ENCODE measurements at places on chromosomes 7 and 10.

GRCh38 chr10:15725603-15726002 lies 5.9 kb upstream of the ITGA8 start:
- no peak for DNase-seq

- DNase-seq, result no peak
Observed at GRCh38 chr7:42922017-42922753, 9.8 kb downstream of the PSMA2 start.

GRCh38 chr7:47520406-47520805 lies 61.5 kb downstream of the TNS3 start:
- DNase-seq, result no peak

GRCh38 chr10:73992899-73993788 lies 4.8 kb upstream of the VCL start:
- no peak for DNase-seq

DNA sequence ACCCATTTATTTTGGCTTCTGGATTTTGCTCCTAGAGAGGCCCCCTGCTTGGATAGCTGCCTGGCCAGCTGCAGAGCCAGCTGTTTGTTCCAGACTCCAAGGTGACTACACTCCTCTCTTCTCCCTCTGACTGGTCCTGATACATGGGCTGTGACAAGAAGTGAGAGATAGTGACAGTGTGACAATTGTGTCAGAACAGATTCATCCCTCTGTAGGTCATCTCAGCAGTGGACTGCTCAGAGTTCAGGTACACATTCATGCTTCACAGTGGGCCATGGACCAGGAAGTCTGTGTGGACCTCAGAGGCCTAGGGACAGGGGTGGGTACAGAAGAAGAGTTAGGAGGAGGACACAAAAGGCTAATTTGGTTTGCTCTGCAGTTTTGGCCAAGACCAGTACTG lies 188.2 kb upstream of the MKLN1 start:
- no peak for DNase-seq

DNA sequence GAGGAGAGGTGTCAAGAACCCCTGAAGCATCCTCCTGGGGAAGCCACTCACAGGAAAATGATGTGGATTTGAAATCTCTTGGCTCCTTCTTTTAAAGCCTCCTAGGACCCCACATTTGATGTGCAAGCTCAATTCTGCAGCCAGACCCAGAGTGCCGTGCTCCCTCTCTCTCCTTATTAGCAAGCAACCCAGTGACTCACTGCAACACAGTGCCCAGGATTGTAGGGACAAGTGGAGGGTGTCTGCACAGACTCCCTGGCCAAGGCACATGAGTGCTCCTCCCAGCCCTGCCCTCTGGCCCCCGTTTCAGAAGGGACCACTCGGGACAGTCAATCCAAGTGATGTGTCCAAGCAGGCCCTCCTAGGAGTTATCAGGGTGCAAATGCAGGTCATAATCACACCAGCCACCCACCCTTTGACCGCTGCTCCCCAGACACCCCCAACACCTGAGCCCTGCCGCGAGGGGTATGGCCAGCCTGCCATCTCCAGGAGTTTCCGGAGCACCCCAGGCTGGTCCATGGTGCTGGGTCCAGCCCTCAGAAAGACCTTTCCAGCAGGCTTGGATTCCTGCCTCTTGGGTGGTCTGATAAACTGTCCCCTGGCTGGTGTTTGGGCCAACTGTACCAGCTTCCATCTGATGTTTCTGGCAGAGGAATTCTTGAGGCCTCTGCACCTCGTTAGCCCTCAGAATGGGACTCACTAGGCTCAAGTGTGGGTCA lies 54.5 kb upstream of the CXCL12 start:
- no peak for DNase-seq

DNA sequence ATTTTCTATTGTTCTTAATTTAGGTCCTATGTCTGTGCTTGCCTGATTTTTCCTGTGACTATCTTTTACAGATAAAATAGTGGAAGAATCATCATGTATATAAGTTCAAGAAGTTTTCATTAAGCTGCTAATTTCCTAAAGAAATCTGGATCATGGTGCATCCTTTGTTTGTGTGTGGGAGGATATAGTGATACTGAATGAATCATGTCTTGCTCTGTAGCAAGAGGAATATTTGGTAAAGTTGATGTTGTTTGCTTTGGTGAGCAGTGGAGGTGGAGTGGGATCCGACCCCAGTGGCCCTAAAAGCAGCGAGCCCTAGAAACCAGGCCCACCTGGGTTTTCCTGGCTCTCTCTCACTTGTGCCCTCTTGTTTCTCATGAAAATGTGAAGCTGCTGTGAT lies 83.7 kb downstream of the CCNY start:
- no peak for DNase-seq

DNA sequence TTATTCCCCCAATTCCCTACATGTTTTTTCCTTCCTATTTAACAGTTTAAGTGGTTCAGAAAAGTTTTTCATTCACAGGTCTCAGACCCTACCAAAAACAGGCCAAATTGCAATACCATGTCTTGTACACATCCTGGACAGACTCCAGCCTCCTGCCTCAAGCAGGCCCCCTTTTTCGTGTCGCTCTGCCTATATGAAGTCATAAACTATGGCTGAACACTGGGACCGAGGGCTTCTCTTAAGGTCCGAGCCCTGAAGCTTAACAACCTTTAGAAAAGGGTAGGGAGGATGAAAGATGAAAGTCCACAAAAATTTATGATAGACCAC lies 1.4 kb downstream of the FBXW4 start:
- DNase-seq, result no peak

GRCh38 chr7:47685712-47686376 lies 103.9 kb upstream of the TNS3 start:
- no peak for DNase-seq

DNA sequence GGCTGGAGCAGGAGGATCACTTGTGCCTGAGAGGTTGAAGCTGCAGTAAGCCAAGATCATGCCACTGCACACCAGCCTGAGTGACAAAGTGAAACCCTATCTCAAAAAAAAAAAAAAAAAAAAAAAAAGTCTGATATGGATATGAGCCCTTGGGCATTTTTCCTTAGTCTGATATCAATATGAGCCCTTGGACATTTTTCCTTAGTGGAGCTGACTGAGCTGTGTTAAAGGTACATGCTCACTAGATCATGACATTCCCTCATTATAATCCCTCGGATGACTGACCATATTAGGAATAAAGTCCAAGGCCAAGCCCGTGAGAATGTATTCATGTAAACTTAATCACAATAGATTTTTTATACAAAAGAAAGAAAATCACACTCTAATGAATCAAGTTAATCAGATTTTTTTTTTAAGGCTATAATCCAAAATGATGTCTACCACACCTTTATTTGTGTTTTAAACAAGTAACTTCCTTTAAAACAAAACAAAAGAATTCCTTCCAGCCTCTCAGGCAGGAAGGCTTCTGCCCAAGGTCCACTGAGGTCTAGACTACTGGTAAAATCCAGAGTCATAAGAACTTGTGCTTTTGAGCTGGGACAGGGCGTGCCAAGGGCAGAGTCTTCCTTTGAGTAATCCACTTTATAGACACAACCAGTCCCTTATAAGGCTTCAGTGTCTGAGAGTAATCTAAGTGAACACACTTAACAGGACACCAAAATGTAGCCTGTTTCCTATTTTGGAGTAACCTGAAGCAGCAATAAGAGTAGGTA lies 5.5 kb downstream of the PPA1 start:
- no peak for DNase-seq

DNA sequence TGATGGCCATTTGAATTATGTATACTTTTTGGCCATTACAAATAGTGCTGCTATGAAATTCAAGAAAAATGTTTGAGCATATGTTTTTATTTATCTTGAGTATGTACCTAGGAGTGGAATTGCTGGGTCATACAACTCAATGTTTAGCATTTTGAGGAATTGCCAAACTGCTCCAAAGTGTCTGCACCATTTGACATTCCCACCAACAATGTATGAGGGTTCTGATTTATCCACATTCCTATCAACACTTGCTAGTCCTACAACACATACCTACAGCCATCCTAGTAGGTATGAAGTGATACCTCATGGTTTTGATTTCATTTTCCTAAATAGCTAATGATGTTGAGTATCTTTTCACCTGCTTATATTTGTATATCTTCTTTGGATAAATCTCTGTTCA lies 165.5 kb downstream of the NOC3L start:
- DNase-seq, result no peak

- DNase-seq, result no peak
Observed at GRCh38 chr10:128063736-128064107, 62.5 kb downstream of the MKI67 start.

DNA sequence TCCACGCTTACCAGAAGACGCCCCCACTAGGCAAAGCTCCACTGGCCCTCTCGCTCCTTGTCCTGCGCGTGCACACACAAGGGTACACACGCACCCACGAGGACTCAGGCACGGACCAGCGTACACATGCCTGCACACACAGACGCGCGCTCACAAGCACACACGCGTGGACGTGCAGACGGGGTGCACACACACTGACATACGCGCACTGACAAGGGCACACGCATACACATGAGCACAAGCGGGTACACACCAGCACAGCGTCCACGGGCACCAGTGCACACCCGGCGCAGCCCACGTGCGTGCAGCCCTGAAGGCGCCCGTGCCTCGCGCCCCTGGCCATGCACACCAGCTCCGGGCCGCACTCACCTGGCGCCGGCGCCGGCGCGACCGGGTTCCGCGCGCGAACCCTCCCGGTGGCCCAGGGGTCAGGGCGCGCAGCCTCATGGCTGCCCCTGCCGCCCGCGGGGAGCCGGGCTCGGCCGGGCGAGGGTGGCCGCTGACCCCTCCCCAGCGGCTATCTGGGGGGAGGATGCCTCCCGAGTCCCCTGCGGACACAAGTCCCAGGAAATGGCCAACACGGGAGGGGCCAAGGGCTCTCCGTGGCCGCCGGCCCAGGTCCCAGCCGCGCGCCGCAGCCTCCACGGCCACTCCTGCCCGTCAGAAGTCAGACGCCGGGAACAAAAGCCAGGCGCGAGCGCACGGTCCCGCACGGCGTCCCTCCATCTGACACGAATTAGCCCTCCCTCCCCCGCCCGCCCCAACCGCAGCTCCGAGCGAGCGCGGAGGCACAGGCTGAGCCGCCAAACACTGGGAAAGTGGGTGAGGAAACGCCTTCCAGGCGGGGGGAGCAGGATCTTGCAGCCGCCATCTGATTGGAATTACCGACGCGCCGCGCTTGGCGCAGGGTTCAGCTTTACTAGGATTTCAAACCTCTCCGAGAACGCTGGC lies 45.0 kb downstream of the TNS3 start:
- DNase-seq, result no peak

DNA sequence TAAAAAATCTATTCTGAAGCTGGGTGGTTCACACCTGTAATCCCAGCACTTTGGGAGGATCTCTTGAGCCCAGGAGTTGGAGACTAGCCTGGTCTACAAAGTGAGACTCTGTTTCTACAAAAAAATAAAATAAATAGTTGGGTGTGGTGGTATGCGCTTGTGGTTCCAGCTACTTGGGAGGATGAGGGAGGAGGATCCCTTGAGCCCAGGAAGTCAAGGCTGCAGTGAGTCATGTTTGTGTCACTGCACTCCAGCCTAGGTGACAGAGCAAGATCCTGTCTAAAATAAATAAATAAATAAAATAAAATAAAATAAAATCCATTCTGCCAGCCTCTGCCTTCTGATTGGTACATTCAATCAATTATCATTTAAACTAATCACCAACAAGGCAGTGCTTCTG lies 17.5 kb downstream of the ZNF33A start:
- no peak for DNase-seq

DNA sequence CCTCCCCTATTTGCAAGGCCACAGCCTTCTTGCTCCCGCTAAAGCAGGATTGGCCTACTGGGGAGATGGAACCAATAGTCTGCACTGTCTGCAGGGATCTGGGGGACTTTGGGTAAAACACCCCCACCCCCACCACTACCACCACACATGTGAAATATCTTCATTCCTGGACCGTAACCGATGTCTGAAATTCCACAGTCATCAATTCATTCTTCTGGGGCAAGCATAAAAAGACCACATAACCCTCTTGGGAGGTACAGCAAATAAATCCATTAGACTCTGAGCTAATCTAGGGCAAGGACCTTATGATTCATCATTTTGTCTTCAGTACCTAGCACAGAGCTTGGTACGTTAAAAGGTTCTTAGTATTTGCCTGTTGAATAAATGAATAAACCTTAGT lies 307.8 kb downstream of the GPAM start:
- no peak for DNase-seq

DNA sequence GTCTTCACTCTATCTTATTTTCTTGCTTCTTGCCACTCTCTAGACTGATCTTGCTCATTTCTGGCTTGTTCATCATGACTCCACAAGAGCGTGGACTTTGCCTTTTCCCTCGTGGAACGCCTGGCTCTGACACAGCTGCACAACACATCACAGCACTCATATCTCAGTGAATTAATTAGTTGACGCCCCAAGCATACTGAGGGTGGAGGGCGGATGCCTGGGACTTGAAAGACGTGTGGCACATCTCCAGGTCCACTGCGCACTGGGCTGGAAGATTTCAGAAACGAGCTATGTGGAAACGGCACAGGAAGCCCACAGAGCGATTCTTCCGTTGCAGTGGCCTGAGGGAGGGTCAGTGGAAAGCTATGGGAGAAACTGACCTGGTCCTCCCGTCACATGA lies 23.6 kb upstream of the PLEKHA1 start:
- DNase-seq, result no peak

- DNase-seq, result peak; percentile 22
Observed at GRCh38 chr7:22292531-22292930, 64.4 kb downstream of the RAPGEF5 start.

DNA sequence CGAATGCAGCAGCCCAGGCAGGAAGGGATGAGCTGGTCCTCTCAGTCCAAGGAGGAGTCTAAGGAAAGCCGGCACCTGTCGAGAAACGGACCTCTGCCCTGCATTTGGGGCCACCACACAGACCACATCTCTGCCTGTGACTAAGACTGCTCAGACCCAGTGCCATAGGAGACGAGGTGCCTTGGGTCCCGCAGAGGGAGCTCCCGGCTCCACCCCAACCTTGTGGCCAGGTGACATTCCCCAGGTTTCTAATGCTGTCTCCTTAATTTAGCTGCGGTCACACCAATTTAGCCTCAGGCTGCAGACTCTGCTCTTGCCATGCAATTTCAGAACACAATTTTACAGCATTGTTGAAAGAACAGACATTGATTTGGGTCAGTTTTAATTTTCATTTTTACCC lies 22.8 kb upstream of the CRHR2 start:
- no peak for DNase-seq

- DNase-seq, result no peak
Observed at GRCh38 chr7:136391371-136391770, 414.2 kb upstream of the MTPN start.

GRCh38 chr10:69772933-69773704 lies 28.6 kb upstream of the COL13A1 start:
- no peak for DNase-seq

GRCh38 chr10:116096526-116096925 lies 176.5 kb downstream of the GFRA1 start:
- DNase-seq, result no peak

DNA sequence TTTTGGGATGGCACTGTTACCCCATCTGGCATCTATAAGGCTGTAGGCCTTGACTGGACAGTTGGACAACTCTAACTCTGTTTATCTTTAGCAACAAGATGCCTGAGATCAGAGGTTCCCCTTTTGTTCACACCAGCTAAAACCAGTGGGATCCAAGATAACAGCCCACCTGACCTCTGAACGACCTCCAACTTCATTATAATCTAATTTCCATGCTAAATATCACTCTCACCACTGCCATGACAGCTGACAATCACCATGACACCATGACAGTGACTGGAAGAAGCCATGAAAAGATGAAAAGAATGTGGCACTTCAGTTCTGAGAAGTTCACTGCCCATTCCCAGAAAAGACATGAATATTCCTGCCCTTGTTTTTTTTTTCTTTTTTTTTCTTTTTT lies 281.4 kb upstream of the TAC1 start:
- DNase-seq, result no peak
